ENCODE measurements at places on chromosomes 5 and 9.

- DNase-seq, result no peak
Observed at GRCh38 chr5:57219386-57219785, 45.5 kb downstream of the GPBP1 start.

- no peak for DNase-seq
Observed at GRCh38 chr9:137064027-137064879, 6.1 kb downstream of the SAPCD2 start.

- no peak for DNase-seq
Observed at GRCh38 chr9:221989-222776, 7.5 kb downstream of the DOCK8 start.

- DNase-seq, result no peak
Observed at GRCh38 chr9:120212853-120213200, 367.1 kb downstream of the CDK5RAP2 start.

DNA sequence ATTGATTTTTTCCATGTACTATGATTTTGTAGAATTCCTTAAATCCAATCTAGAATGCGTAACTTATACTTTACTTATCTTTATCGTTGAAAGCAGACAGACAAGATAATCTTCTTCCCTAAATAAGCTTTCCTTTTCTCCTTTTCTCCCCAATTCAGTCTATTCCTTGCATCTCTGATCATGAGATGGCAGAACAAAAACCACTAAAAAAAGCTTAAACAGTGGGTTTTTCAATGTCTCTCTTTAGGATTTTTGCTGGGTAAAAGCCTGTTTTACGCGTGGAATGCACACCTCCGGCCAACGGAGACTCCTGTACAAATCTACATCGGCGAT, 755 bp downstream of the CDKN2B start:
- DNase-seq, result no peak

- DNase-seq, result no peak
Observed at GRCh38 chr9:138118601-138119071, 241.1 kb downstream of the CACNA1B start.

DNA sequence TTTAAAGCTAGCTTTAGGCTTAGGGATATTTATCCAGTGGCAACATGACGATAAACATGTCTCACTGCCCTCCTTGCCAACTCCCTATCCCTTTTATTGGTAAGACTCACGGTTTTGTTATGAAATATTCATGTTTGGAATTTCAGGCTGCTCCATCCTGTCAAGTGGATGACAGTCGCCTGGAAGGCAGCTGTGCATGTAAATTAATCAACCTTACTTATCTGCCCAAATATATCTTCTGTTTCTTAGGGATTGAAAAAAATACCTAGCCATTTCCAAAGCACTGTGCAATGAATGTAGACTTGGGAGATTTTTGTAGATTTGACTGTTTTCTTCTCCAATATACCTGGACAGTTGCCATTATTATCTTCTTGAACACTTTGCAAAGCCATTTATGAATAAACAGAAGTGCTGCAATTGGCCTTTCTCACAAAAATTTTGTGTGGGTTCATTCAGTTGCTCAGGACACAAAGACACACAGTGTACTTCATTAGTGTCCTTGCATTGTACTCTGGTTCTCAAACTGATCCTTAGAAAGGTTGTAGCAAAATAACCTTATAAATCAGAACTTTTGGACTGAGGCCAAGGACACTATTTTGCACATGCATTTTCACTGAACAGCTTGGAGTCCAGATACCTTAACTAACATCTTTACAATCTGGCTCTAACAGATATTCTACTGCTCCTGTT, 889.4 kb upstream of the SEMA6A start:
- DNase-seq, result no peak

GRCh38 chr5:17330386-17330785, 113.0 kb downstream of the BASP1 start:
- no peak for DNase-seq

DNA sequence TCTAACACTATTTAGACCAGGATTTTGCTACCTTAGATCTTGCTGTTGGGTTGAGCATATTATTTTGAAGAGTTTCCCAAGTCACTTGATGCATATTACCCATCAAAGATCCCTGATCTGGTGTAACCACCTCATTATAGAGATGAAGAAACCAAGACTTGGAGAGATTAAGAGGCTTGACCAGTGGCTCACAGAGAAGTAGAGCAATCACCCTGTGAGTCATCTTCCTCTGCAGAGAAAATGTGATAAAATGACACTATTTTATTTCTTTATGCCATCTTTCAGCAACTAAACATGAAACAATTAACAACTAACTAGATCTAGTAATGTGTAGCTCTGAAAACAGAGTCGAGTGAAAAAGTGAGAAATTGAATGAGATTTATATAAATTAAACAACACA, 76.1 kb downstream of the KIF4B start:
- no peak for DNase-seq

GRCh38 chr5:168874713-168875380, 295.7 kb upstream of the PANK3 start:
- DNase-seq, result no peak

- DNase-seq, result no peak
Observed at GRCh38 chr9:129631674-129632129, 5.7 kb downstream of the NTMT1 start.

DNA sequence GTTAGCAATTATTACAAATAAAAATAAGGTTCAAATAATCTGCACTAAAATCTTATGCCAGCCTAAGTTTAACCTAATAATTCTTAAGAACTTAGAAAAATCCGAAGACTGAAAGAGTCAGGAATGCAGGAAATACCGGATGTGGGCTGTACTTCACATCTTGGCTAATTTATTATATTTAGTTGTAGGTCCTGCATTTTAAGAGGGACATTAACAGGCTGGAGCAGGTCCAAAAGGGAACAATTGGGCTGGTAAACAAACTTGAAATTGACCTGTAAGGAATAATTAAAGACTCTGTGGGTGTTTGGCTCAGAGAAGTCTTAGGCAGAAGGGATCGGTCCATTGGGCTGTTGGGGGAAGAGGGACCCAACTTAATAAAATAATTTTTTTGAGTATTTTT, 18.4 kb downstream of the GLRA1 start:
- DNase-seq, result no peak

Measured in cerebellar nuclear complex (tissue), 1 donor.